Right renal pelvis (tissue), 4 donors: ENCODE measurements at places on chromosomes 16 and 17. TPM values are rescaled to one million over a fixed set of nuclear protein-coding genes. Genes with fewer than 3 reads are reported as not detected.

- no peak for DNase-seq
Measured at GRCh38 chr17:81457401-81457800, 55.2 kb downstream of the ACTG1 start.

DNA sequence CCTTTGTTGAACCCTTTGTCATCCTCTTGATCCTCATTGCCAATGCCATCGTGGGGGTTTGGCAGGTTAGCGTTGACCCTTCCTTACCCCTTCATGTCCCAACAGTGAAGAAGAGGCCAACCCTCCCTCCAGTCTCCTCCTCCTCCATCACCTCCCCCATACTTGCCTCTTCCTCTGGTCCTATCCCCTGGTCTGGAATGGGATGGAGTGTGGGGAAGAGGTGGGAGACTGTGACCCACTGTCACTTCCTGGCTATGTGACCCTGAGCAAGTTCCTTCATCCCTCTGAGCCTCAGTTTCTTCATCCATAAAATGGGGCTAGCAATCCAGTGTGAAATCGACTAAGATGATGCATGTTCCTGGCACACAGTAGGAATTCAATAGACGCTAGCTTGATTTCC, 2.7 kb downstream of the ATP2A1 start:
- DNase-seq = no peak

DNA sequence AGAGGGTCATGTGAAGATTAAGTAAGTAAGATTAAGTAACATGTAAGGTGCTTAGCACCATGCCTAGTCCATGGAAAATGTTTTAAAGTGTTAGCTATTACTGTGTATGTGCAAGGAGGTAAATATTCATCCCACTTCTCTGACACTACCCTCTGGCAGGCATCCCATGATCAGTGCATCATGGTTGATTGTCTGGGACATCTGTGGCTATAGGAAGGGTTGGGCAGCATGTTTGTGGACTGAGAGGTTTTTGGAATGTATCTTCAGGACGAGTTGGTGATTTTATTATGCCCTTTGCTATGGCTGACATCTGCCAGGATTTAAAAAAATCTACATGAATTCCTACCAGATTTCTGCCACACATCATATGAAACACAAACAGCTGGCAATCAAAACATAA, 6.5 kb upstream of the TAOK1 start:
- DNase-seq = no peak

DNA sequence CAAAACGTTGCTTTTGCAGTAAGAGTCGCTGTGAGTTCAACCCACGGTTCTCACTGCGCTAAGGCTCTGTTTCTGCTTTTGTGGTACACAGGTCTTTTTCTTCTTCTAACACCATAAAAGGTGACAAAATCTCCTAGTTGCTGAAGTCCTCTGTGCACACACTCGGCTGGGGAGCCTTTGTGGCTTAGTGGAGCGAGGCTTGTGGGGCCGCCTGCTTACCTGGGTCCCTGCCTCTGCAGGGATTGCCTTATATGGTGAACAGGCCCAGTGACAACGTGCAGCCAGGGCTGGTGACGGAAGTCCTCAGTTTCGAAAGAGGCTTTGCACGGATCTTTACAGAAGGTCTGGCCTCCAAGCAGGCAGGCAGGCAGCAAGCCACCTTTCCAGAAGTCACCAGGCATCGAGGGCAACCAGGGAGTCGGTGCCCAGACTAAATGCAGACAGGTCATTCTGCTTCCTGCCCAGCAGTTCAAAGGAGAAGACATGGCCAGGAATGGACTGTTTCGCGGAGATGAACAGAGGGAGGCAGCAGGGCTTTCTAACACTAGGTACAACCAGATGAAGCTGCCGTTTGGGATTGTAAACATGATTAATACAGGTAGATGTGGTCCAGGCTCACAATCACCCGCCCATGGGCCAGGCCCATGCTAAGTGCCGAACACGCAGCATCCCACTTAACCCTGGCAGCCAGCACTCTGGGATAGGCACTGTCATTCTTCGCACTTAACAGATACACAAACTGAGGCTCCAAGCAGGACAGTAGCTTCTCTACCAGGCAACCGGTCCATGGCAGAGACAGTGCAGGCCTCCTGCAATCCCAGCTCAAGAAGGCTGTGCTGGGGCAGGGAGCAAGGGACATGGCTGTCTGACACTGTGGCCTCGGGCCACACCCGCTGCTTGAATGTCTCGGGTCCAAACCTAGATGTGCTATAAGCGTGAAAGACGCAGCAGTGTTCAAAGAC, 10.7 kb upstream of the MEAK7 start:
- no peak for DNase-seq

DNA sequence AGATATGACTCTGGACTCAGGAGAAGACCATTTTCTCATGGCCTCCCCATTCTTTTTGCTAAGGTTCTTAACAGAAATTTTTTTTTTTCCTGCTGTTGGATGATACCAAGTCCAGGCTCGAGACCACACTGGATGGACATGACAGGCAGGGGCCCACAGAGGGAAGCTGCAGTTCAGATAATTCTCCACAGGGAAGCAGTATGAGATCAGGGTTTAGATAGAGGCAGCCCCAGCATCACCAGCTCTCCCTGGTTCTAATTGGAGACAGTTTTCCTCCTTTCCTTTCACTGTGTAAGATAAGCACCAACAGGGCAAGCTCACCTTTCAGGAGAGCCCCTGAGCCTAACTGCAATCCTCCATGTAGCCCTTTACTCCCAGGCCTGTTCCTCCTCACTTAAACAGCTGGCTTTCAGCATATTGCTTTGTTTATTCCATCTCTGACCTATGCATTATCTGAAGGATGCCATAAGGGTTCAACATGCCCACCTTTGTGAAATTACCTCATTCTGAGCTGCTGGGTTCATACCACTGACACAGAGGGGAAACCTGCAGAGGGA, 108.1 kb downstream of the SNX11 start:
- DNase-seq = no peak

- no peak for DNase-seq
Measured at GRCh38 chr16:14609716-14610115, 20.3 kb downstream of the PARN start.

Gene NFE2L1
- polyA plus RNA-seq = 302 TPM

Gene TSR3
- 37.9 TPM for polyA plus RNA-seq

Gene CHRNE
- polyA plus RNA-seq = 1.1 TPM

Gene HS3ST3B1
- polyA plus RNA-seq = 32.7 TPM

Gene RILP
- polyA plus RNA-seq = 4.1 TPM
